ENCODE measurements at places on chromosomes 5 and 9.

- DNase-seq = peak; percentile 98
Measured at GRCh38 chr9:112145886-112146285, 29.2 kb downstream of the SUSD1 start.

DNA sequence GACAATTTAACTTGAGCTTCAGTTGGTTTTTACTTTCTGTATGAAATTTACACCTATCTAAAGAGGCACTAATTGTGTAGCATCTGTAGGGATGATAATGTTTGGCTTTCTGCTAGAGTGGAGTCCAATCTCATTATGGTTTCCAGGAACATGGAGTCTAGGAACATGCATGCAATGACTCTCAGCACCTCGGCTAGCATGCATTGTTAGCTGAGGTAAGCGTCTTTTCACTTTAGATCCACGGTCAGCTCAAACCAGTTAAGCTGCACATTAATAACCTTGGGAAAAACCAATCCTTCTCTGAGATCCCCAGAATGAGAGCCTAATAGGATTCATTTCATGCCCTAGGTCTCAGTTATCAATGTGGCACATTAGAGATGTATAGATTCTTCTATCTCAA is 7.8 kb upstream of the GDA start:
- DNase-seq = no peak

GRCh38 chr9:99259231-99259918 is 37.3 kb downstream of the SEC61B start:
- DNase-seq = no peak

DNA sequence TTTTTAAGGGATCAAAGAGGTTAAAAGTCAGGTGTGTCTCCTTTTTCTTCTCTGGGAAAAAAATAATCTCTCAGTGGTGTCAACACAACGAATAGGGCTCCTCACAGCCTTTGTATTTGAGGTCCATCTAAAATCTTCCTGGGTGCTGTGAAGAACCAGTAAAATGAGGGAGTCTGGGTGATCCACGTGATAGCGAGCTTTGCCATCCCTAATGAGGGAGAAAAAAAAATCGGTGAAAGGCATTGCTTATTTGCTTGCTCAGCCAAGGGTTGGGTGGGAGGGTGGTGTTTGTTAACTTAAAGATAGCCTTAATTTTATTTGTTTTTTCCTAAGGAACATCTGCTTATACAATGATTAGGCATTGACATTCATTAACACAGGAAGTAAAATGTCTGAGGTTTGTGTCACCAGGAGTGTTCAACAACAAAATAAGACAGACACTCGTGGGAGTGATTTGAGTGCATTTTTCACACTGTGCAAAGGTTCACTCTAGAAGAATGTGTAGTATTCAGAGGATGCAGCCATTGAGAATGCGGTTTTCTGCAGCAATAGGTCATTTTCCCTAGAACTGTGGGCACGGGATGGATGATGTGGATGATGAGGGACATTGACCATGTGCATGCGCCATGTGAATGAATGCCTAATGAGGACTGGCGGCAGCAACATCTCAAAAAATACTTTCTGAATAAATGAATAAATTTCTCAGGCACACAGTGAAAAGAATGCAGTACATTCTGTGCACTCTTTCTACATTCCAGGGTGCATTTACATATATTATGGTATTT is 369.5 kb downstream of the NTRK2 start:
- DNase-seq = no peak

DNA sequence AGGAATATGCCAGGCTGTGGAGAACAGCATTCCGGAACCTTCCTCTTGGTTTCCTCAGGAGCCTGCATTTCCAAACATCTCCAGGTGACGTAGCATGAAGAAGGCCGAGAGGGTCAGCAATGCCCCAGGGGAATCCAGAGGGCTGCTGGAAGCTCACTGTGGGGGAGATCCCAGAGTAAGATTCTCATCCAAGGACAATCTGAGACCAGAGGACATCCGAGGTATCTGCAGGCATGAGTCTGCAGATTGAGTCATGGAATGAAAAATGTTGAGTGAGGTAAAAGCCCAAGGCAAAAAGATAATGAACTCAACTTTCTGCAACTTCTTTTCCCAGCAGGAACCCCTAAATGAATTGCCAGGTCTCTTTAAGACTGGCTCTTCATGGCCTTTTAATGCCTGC is 73.5 kb downstream of the KIF4B start:
- peak; percentile 68 for DNase-seq

- DNase-seq = no peak
Measured at GRCh38 chr5:139251695-139252288, 41.7 kb upstream of the MATR3 start.

DNA sequence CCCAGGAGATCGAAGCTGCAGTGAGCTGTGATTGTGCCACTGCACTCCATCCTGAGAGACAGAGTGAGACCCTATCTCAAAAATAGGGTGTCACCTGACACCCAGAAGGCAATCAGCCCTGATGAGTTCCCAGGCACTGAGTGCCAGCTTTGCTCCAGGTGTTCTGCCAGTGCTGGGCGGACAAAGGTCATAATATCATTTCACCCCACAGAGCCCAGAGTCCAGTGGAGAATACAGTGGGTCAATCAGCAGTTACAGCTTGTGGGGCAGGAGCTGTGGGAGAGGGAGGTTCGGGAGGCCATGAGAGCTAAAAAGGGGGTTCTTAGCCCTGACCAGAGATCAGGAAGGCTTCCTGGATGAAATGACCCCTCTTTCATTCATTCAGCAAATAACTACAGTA is 24.4 kb upstream of the SH3RF2 start:
- DNase-seq = no peak

DNA sequence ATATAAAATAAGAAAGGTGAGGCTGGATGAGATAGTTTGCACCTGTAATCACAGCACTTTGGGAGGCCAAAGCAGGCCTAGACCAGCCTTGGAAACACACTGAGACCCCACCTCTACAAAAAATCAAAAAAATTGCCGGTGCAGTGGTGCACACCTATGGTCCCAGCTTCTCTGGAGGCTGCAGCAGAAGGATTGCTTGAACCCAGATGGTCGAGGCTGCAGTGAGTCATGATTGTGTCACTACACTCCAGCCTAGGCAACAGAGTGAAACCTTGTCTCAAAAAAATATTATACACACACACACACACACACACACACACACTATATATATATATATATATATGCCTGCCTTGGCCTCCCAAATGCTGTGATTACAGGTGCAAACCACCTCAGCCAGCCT is 1.3 kb downstream of the SLC35D2 start:
- DNase-seq = peak; percentile 38

GRCh38 chr5:32202394-32202793 is 28.3 kb upstream of the GOLPH3 start:
- no peak for DNase-seq
